Stimulated activated CD8-positive, alpha-beta memory T cell treated with anti-CD3 and anti-CD28 coated beads, Interleukin-7, amount 100 ng/mL, for 1 hour (primary cell): ENCODE measurements at places on chromosomes 7 and 10.

DNA sequence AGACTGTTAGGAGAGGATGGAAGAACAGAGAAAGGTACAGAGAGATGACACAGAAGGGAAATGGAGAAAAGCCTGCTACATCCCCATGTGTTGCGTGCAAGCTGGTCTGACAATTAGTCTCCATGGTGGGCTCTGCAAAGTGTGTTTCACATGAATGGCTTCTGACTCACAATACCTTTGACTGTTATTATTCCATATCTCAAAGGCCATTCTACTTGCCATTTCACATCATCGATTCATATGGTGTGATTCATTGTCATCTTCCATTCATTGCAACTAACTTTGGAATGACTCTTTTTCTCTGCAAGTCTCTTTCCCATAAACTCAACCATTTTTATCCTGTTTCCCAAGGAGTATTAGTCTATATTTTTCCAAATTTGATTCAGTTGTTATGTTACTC, 208.9 kb upstream of the INHBA start:
- no peak for DNase-seq

DNA sequence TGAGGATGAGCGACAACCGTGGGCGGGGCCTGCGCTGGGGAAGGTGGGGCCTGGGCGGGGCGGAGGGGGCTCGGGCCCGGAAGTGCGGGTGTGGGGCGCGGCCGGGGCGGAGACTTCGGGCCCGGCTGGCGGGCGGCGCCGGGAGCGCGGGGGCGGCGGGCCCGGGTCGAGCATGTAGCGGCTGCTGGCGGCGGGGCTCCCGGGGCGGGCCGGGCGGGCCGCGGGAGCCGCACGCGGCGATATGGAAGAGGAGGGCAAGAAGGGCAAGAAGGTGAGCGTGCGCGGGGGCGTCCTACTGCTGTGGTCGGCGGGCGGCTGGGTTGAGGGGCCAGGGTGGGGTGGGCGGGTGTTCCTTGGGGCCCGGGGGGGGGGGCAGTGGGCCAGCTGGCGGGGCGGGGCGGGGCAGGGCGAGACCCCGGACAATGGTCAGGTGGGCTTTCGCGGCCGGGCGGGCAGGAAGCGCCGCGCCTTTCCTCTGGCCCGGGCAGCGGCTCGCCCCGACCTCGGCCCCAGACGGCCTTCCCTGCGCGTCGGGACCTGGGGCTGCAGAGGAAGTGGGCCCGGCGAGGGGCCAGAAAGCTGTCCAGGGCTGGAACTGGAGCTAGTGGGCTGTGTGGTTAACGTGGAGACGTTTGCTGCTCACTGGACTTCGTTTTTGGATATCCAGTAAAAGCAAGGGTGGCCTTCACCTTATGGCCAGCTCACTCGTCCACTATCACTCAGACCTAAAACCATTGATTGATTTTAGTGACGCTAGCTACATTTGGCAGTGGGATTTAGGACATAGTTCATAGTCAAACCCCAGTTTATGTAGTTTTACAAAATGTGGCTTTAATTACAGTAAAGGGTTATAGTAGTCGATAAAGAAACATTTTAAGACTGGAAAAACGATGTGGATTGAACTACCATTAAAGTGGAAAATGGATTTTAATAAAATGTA, at the start of gene CCM2:
Gene CCM2 (plus strand): TSS at position 109 of the 940 bp plus-strand sequence. CDS start 133 bp downstream, at position 242.
- DNase-seq = no peak

GRCh38 chr7:127741764-127742375, 89.9 kb downstream of the SND1 start:
- DNase-seq = no peak

- no peak for DNase-seq
These were observed 67.2 kb upstream of the AQP1 start for GRCh38 chr7:30844483-30844874.

- no peak for DNase-seq
These were observed 242.8 kb downstream of the CCSER2 start for GRCh38 chr10:84571146-84571545.

GRCh38 chr7:70838292-70838907, 293.5 kb upstream of the GALNT17 start:
- no peak for DNase-seq

GRCh38 chr7:5282543-5283316, at the start of gene SLC29A4:
Gene SLC29A4 (plus strand): TSS chr7:5282943. CDS start chr7:5287817, 4,874 bp downstream.
- no peak for DNase-seq

- no peak for DNase-seq
These were observed 360.4 kb upstream of the CELF2 start for GRCh38 chr10:10657139-10657760.

GRCh38 chr7:121083790-121084251, 95.3 kb downstream of the CPED1 start:
- no peak for DNase-seq

- no peak for DNase-seq
These were observed 114.8 kb downstream of the WDFY4 start for GRCh38 chr10:48799341-48800006.

- DNase-seq = no peak
These were observed 1.1 kb downstream of the PALS2 start for GRCh38 chr7:24574386-24574785.

DNA sequence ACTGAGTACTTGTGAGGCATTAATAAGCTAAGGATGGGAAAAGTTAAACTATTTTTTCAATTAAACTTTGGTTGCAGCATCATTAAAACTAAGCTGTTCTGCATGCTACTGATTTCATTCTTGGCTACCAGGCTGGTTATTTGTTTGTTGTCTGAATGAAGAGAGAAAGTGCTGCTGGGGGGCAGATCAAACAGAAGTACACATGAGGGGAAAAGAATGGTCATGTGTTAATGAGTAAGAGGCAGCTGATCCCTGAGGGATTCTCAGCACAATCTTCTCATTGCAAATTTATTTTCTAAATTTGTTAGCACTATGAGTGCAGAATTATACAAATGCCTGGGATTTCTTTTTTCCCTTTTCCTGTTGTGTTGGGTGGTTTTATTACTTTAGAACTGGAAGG, 213.2 kb upstream of the HPS1 start:
- no peak for DNase-seq

- DNase-seq = no peak
These were observed 591.1 kb downstream of the TNS3 start for GRCh38 chr7:46990761-46991160.

DNA sequence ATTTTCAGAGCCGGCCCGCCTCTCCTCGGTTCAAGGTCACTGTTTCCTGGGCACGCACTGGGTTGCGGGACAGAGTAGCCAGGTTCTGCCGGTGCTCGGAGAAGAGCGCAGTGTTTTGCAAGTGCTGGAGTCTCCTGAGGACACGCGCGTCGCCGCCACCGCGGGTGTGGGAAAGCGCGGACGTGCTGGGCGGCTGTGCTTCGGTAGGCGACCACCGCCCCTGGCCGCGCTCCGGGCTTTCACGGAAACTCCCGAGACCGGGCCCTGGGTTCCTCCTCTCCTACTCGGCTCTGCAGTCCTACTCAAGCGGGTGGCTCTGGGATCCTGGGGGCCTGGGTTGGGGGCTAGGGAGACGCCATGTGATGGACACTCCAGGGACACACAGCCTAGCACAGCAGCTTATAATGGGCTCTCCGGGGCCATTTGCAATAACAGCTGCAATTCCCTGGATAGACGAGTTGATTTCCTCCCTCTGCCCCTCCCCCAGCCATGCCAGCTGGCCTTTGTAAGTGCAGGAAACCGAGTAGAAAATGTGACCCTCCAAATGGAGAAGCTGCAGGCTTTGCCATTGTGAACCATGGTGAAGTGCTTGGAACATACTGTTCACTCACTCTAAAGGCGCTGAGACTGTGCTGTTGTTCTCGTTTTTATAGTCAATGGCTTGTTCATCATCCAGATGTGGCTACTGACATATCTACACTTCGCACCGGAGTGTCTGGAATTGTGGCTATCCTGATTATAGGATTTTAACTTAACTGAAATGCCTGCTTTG, 2.1 kb downstream of the FRAT1 start:
- no peak for DNase-seq

GRCh38 chr10:1047937-1048336, 982 bp downstream of the IDI1 start:
- DNase-seq = no peak

DNA sequence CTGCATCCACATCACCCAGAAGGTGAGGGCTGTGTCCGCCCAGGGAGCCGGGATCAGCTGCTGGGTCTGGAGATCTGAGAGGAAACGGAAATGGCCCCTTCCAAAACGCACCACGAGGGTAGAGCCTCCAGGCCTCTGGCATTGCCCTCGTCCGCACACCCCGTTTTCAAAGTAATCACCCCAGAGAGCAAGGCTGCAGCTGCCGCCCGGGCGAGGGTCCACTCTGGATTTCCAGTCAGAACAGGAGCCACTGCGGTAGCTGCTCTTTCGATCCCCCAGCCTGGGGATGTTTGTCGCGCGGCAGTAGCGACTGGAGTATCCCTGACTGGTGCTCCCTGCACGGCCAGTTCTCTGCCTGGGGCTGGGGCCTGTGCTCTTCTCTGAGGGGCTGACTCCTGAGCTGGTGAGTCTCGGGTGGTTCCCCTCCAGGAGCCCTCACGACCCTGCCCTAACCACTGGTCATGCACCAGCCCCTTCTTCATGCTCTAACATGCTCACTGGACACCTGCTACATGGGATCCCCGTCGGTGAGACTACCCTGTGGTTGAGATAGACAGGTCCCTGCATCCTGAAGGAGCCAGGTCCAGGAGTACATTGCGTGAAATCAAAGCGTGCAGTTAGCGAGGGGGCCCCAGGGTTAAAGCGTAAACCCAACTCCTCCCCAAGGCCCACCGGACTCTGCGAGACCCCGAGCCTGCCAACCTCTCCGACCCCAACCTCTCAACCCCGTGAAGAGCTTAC, 99.2 kb downstream of the FOXL3 start:
- no peak for DNase-seq

DNA sequence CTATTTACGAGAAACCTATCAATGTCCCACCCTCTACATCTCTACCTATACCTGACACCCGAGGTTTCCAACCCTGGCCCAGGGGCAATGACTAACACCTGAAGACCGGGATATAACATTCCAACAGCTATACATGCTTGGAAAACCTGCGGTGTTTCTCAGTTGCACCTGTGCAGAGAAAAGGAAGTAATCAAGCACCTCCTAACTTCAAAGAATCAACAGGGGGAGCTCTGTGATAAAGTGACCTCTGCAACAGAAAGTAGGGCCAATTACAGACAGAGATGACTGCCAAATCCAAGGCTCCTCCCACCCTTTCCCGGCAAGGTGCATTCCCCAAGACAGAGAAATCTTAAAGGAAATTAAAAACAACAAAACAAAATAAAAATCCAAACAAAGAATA, 41.3 kb downstream of the CCDC6 start:
- DNase-seq = no peak

GRCh38 chr10:77031531-77032187, 605.9 kb downstream of the KCNMA1 start:
- no peak for DNase-seq

DNA sequence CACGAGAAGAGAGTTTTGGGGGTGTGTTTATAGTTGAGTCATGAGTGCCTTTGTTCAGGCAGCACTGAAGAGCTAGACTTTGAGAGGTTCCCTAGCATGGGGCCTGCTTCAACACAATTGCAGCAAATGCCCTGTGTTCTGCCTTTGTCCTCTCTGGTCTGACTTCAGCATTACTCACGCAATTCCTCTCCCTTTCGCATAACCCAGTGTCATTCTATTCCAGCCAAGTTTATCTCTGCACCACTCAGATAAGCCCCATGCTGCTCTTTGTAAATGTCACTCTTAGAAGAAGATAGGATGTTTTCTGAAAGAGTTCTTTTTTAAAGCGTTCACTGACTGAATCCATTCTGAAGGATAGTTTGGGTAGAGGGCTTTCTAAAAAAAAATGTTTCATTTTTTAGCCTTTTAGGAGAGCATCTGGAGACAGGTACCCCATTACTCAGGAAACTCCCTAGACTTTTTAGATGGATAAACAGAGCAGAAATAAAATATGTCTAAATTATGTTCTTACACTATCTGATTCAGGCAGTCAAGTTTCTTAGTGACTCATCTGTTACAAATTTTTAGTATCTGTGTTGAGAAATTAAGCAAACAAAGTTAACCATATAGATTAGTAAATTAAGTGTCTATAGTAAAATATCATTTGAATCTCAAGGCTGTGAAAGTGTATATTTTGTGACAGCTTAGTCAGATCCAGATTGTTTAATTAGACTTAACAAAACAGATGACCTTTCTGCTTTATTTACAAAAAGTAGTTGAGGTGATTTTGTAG, 318.5 kb downstream of the GPR158 start:
- no peak for DNase-seq

- DNase-seq = peak; percentile 65
These were observed 10.5 kb upstream of the GRID1 start for GRCh38 chr10:86376852-86377796.

- DNase-seq = no peak
These were observed 86.6 kb upstream of the CYTH3 start for GRCh38 chr7:6359021-6359420.

DNA sequence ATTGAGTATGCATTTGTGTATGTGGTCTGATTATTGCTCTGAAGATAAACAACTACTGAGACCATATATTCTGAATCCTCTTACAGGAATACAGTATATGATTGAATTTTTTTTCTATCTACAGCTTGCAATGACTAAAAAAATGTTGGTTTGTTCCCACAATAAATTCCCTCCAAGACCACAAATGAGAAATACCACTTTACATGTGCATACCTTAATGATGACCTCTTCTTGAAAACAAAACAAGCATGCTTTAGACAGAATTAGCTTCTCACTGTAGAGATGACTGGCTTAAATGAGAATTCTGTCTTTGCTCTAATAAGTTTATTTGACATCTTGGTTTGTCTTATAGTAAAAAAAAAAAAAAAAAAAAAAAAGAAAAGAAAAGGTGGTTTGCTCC, 241.5 kb downstream of the PCDH15 start:
- DNase-seq = no peak

GRCh38 chr10:80272793-80273522, 16.5 kb downstream of the MAT1A start:
- DNase-seq = no peak

- DNase-seq = no peak
These were observed 287.0 kb upstream of the CDC14C start for GRCh38 chr7:48637382-48637781.

DNA sequence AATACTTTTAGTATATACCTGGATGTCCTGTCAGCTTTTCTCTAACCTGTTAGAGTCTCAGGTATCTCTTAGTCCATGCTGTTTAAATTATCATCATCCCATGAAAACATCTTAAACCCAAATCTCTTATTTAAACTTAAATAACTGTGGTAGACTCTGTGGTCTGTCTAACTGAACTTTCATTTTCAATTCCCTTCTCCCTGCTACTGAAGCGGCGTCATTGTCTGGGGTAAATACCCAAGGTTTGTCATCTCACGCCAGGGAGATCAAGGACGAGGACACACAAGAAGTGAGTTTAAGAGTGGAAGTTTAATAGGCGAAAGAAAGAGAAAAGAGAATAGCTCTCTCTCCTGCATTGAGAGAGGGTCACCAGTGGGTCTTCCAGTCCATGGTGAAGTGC, 804.4 kb upstream of the CELF2 start:
- no peak for DNase-seq

DNA sequence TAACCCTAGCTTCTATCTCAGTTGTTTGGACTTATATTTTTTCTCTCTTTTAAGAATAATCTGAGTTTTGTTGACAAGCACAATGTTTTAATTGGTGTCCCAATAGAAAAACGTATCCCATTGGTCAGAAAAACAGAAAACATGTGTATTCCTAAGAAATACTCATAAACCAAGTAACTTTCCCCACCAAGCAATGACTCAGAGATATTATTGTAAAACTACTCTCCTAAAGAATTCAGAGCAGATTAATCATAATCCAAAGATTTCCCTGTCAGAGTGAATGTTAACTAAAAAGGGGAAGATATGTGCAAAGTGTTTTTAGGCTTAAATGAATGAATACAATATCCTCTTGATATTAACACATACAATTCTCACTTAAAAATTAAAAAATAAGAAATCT, 29.4 kb upstream of the MBL2 start:
- DNase-seq = no peak

GRCh38 chr10:124047427-124048152, 45.8 kb downstream of the CHST15 start:
- DNase-seq = no peak

GRCh38 chr10:72729528-72729927, 37.6 kb downstream of the MCU start:
- no peak for DNase-seq
